Stimulated activated CD4-positive, alpha-beta T cell treated with anti-CD3 and anti-CD28 coated beads, Interleukin-1b, Interleukin-23, amount 100 ng/mL, for 24 hours (primary cell): ENCODE measurements at places on chromosomes 12 and 14.
A peak's percentile ranks its signal among the peaks of the same experiment; 100 is the strongest.

- no peak for DNase-seq
Measured at GRCh38 chr12:64633011-64633939, 23.0 kb downstream of the RASSF3 start.

- DNase-seq, result no peak
Measured at GRCh38 chr14:90109858-90110257, 48.1 kb downstream of the KCNK13 start.

DNA sequence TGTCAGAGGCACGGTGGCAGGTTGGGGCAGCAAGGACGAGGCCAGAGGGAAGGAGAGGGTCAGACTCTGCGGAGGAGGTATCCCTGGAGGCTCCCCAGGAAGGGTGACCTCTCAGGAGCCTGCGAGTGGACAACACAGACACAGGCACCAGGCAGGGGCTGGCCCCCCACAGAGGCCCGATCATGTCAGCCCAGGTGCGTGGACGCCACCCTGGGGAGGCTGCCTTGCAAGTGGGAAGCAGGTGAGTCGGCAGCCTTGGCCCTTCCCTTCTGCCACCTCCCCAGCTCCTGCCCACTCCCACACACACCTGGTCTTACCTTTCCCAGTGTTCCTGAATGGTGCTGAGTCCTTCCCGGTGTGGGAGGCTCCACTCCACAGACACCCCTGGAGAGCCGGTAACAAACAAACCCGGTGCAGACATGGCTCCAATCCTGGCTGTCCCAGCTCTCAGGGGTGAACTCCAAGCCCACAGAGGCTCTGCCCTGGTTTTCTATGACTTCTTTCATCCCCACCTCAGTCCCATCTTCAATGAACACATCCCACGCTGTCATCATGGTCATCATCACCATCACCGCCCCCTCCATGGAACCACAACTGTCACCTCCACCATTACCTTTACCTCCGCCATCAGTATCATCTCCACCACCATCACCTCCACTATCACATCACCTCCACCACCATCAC lies 5.2 kb downstream of the ZBTB42 start:
- no peak for DNase-seq

- DNase-seq, result no peak
Measured at GRCh38 chr14:77220246-77221017, 38.8 kb downstream of the TMEM63C start.

DNA sequence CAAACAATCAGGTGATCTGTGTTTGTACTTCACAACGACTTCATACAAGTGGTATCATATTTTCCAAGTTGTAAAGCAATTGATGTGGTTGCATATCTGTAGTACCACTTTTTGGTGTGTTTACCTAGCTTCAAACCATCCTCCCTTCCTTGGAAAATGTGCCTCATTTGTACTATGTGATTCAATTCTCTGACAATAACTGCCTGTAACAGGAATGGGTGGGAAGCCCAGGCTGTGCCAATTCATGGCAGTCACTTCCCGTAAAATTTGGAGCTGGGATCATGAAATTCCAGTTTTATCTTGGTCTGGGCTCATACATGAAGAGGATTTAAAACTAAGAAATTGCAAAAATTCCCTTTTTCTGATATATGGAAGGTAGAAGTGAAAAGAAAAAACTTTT lies 250.1 kb downstream of the DIO2 start:
- DNase-seq, result no peak

- no peak for DNase-seq
Measured at GRCh38 chr14:75459099-75459741, 31.4 kb downstream of the JDP2 start.

DNA sequence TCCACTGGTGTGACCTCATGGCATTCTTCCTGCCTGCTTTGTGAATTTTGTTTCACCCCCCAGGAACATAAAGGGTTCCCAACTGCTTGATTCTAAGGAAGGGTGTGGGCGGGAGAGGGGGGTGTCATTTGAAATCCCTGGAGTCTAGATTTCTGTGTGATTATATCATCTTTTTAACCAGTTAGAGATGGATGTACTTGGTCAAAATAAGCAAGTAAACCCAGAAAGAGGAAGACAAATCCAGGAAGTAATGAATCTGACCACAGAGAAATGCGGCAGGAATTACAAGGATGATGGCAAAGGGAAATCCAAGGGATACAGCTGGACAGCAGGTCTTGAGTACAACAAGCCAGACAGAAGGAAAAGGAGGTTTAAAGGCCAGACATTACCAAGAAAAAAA lies 38.9 kb downstream of the DMAC2L start:
- DNase-seq, result no peak

GRCh38 chr12:22656376-22656775 lies 31.4 kb downstream of the ETNK1 start:
- DNase-seq, result no peak

GRCh38 chr12:2959505-2960389 lies 550 bp downstream of the TEAD4 start:
- DNase-seq, result peak; percentile 21

GRCh38 chr14:35205737-35206136 lies 83.4 kb downstream of the PRORP start:
- no peak for DNase-seq

DNA sequence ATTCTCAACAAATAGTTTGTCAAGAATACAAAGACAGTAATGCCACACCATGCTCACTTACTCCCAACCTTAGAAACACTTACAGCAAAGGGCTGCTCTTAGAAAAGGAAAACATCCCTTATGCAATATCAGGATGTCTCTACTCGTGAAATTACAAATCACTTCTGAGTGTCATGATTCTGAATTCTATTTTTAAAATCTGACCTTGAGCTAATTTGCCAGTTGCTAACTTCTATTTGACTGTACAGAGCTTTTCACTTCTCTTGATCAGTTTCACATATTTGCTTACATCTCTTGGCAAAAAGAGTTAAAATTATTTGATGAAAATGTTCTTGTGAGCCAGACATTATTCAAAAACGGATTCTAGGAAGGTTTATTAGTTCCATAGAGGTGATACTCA lies 136.7 kb upstream of the SLC35F4 start:
- no peak for DNase-seq

- DNase-seq, result no peak
Measured at GRCh38 chr12:19404242-19404880, 34.9 kb upstream of the AEBP2 start.

DNA sequence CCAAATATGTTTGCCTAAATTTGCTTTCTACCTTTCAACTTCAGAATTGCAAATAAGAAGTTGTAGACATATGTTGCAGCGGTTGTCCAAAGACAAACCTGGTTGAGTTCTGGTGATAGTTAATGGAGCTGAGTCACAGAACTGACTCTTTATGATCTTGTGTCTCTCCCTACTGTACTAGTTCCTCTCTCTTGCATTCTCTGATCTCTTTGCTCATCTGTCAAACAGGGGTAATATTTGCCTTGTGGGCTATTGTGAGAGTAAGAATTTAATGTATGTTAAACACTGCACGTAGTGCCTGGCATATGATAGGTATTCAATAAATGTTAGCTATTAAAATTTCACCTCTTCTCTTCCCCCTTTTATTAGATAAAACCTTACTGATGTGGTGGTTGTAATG lies 283.5 kb upstream of the RGS6 start:
- DNase-seq, result no peak

- no peak for DNase-seq
Measured at GRCh38 chr14:73674986-73675385, 30.2 kb downstream of the DNAL1 start.

GRCh38 chr12:65620046-65620445 lies 204.2 kb upstream of the HMGA2 start:
- no peak for DNase-seq

- no peak for DNase-seq
Measured at GRCh38 chr12:27936196-27936595, 36.3 kb downstream of the PTHLH start.

- no peak for DNase-seq
Measured at GRCh38 chr14:83883732-83884131, 1646.2 kb upstream of the FLRT2 start.

DNA sequence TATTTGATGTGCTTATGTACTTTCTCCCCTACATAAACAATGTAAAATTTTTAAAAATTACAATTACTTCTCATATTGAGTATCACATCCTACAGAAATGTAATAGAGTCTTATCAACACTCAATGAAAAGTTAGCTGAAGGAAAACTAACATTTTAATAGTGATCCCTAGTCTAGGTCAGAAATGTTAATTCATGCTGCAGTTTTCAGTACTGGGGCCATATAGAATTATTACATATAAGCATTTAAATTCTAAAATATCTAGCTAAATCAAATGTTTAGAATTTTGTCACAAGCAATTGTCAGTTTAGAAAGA lies 37.8 kb downstream of the SLC6A15 start:
- no peak for DNase-seq

- no peak for DNase-seq
Measured at GRCh38 chr12:3622822-3623690, 129.9 kb downstream of the CRACR2A start.

DNA sequence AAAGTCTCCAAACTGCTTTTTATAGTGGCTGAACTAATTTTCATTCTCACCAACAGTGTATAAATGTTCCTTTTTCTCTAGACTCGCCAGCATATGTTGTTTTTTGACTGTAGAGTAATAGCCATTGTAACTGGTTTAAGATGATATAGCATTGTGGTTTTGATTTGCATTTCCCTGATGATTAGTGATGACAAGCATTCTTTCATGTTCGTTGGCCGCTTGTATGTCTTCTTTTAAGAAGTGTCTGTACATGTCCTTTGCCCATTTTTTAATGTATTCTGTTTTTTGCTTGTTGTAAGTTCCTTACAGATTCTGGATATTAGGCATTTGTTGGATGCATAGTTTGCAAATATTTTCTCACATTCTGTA lies 404.9 kb downstream of the FLRT2 start:
- DNase-seq, result no peak

- no peak for DNase-seq
Measured at GRCh38 chr12:16560273-16560672, 45.7 kb downstream of the LMO3 start.

DNA sequence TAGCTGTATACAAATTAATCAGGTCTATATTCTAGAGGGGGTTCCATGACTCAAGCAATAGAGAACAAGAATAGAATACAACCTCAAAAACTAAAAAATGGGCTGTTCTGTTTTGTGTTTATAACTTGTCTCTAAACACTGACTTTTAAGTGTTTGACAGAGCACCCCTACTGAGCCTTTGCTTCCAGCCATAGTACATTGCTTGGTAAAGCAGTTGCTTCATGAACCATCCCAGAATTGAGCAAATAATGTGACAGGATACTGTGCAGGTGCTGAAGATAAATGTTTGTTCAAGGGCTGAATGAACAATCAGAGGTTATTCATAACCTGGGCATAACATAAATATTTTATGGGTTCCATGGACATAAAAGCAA lies 11.5 kb downstream of the SPTSSA start:
- DNase-seq, result no peak

DNA sequence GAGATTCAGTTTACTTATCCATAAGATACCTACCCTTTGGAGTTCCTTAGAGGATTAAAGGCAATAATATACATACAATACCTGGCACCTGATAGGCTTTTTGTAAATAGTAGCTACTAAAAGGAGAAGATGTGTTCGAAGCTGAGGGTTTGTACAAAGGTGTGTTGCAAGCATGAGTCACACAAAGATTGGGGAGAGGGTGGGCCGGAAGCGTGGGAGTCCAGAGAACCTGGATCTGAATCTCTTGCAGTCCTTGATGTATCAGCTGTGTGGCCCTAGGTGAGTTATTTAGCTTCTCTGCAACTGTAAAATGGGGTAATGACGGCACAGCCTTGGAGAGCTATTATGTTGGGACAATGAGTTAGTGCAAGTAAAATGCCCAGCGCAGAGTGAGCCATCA lies 61.6 kb upstream of the PSMC1 start:
- no peak for DNase-seq

DNA sequence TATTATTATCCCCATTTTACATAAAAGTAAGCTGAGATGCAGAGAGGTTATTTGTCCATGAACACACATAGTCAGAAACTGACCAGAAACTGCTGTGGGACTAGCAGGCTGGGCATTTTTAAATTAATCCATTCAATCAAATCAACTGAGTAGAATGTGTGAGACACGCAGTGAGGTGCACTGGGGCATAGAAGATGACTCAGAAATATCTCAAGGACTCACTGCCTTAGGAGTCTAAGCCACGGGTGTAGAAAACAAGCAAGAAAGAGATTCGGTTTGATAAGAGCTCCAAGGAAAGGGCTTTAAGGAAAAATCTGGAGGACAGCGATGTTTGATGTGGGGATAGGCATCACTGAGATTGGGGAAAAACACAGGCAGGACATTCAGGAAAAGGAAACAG lies 127.8 kb downstream of the ANO2 start:
- DNase-seq, result no peak

- no peak for DNase-seq
Measured at GRCh38 chr14:73142216-73142615, 5.9 kb downstream of the PSEN1 start.

DNA sequence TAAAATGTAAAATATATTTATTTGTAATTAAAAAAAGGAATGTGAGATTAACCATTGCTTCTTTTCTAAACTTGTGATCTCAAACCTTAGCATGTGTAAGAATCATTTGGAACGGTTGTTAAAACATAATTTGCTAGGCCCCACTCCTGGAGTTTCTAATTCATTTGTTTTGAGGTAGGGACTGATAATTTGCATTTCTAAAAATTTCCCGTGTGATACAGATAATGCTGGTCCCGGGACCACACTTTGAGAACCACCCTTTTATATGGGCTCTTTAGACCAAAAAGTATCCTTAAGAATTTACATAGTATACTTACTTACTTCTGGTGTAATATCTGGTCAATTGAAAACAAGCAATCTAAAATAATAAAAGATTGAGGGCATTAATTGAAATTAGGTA lies 10.9 kb upstream of the SYT10 start:
- no peak for DNase-seq

- no peak for DNase-seq
Measured at GRCh38 chr12:120115692-120116440, 687 bp downstream of the RAB35 start.

GRCh38 chr14:58488550-58488949 lies 61.0 kb downstream of the KIAA0586 start:
- DNase-seq, result no peak

- no peak for DNase-seq
Measured at GRCh38 chr14:96797582-96798349, 584 bp downstream of the VRK1 start.

DNA sequence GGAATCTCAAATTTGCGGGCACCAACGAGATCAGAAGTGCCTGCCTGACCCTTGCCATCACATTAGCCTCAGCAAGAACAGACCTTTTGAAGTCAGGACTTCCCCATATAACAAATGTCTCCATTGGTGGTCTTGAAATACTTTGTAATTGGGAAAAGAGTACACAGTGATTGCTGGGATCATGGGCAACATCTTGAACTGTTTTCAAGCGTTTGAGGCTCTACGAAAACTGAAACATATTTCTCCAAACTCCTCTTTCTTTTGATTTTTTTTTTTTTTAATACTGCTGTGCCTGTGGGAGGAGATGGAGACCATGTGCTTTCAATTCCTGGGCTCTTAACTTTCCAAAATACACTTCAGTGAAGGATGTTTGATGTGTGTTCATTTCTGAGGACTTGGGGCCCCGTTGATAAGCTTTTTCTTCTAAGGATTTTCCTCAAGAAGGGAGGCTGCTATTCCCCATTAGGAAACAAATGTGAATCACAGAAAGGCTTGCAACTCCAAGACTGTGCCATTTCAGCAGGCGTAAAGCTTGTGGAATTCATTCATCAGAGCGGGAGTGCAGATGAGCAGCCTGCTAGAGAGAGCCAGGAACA lies 94.5 kb downstream of the TMEM132C start:
- DNase-seq, result no peak

GRCh38 chr14:24274101-24274543 lies 2.7 kb upstream of the RABGGTA start:
- DNase-seq, result no peak
